Large intestine (tissue), 12 donors: ENCODE measurements at places on chromosomes 3 and 15.
A peak's percentile ranks its signal among the peaks of the same experiment; 100 is the strongest.

DNA sequence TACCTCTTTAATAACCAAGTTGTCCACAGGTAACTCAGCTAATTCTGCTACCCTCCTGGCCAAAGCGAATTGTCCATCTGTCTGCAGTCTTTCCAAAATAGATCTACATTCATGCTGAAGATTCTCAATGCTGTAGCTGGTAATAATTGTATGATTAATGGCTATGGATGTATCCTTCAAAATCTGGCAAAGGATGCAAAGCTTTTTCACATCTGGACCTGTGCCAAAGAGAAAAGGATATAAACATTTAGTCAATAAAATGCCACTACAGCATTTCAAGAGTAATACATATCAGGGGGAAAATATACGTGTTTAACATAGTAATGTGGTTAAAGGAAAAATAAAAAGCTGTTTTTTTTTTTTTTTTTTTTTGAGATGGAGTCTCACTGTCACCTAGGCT, 48.7 kb downstream of the EIF3J start:
- no peak overlapping the region for H3K27ac ChIP-seq
- no peak overlapping the region for H3K4me3 ChIP-seq
- DNase-seq, result no peak
- no peaks in the 10 kb centered on the region for H3K4me1 ChIP-seq

GRCh38 chr3:100042166-100042981, 71.9 kb downstream of the FILIP1L start:
- peaks cover 31% of the 10 kb centered on the region for H3K4me1 ChIP-seq
- no peaks in the 10 kb centered on the region for H3K27me3 ChIP-seq
- peak overlapping the region; percentile 50 for H3K27ac ChIP-seq
- H3K4me3 ChIP-seq, result no peak overlapping the region
- H3K36me3 ChIP-seq, result no peaks in the 10 kb centered on the region

- peak; percentile 82 for DNase-seq
- peaks cover 15% of the 10 kb centered on the region for H3K4me1 ChIP-seq
- H3K27me3 ChIP-seq, result no peaks in the 10 kb centered on the region
- no peak overlapping the region for H3K4me3 ChIP-seq
Observed at GRCh38 chr3:194512895-194513601, 26.2 kb upstream of the ATP13A3 start.

GRCh38 chr3:100899440-100900091, 93.7 kb downstream of the ABI3BP start:
- H3K27me3 ChIP-seq, result no peaks in the 10 kb centered on the region
- H3K36me3 ChIP-seq, result no peaks in the 10 kb centered on the region
- no peaks in the 10 kb centered on the region for H3K4me1 ChIP-seq
- H3K27ac ChIP-seq, result no peak overlapping the region

GRCh38 chr3:123480428-123480827, 31.5 kb upstream of the ADCY5 start:
- no peaks in the 10 kb centered on the region for H3K36me3 ChIP-seq
- H3K27me3 ChIP-seq, result no peaks in the 10 kb centered on the region
- H3K4me3 ChIP-seq, result no peak overlapping the region
